ENCODE measurements at places on chromosomes 5 and 9.
A peak's percentile ranks its signal among the peaks of the same experiment; 100 is the strongest.

GRCh38 chr5:141515141-141515540 is 26.3 kb downstream of the PCDHGC5 start:
- DNase-seq, result no peak

- no peak for DNase-seq
These were observed 8.9 kb upstream of the ZNF483 start for GRCh38 chr9:111516061-111516465.

- DNase-seq, result no peak
These were observed 1092.0 kb downstream of the EFNA5 start for GRCh38 chr5:106578736-106579135.

GRCh38 chr9:89588271-89588879 is 16.4 kb upstream of the GADD45G start:
- DNase-seq, result no peak

- DNase-seq, result no peak
These were observed 86.3 kb upstream of the GCNT4 start for GRCh38 chr5:75138689-75139088.

DNA sequence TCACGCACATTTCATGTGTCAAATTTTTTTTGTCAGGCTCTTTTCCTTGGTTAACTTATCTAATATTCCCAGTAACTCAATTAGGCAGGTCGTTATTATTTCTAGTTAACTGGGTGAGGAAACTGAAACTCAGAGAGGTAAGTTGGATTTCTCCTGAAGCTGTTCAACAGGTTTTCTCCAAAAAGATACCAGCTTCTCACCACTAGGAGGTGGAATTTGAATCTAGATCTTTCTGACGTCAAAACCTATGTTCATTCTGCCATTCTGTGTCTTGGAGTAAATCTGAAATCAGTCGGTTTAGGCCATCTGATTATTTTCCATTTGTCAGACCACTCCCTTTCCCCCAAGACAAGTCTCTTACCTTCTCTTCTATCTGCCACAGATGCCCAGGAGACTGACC is 572.9 kb downstream of the ACTL7B start:
- peak; percentile 2 for DNase-seq

DNA sequence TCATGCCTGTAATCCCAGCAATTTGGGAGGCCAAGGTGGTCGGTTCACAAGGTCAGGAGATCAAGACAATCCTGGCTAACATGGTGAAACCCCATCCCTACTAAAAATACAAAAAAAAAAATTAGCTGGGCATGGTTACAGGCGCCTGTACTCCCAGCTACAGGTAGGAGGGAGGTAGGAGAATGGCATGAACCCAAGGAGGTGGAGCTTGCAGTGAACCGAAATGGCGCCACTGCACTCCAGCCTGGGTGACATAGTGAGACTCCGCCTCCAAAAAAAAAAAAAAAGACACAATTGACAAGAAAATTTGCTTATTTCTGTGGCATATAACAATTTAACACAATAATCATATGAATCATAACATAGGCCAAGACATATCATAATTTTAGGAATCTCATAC is 35.3 kb upstream of the ZNF131 start:
- no peak for DNase-seq

GRCh38 chr9:77726814-77727213 is 78.7 kb upstream of the GNA14 start:
- DNase-seq, result no peak

- DNase-seq, result no peak
These were observed 204.0 kb downstream of the DAB2IP start for GRCh38 chr9:121855476-121855875.

- DNase-seq, result no peak
These were observed 67.1 kb upstream of the HSPB3 start for GRCh38 chr5:54388409-54388808.

GRCh38 chr5:62314213-62314830 is 8.3 kb downstream of the KIF2A start:
- no peak for DNase-seq

DNA sequence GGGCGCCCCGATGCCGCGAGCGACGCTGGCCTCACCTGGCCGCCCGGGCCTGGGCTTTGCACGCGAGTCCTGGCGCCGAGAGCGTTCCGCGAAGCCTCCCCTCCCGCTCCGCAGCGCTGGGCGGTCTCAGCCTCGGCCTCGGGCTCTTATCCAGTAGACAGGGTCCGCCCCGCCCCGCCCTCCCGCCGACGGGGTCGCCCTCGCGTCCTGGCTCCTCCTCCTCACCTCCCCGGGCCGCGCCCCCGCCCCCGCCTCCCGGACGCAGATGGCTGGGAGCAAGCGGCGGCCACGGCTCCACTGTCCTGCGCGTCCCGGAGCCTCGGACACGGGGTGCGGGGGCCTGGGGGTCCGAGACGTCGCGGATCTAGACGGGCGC is at the start of gene SLC6A3:
TSS of gene SLC6A3 (minus strand) at position 128 of the 376 bp plus-strand sequence. CDS start 2,243 bp downstream, outside the sequence.
- DNase-seq, result no peak

DNA sequence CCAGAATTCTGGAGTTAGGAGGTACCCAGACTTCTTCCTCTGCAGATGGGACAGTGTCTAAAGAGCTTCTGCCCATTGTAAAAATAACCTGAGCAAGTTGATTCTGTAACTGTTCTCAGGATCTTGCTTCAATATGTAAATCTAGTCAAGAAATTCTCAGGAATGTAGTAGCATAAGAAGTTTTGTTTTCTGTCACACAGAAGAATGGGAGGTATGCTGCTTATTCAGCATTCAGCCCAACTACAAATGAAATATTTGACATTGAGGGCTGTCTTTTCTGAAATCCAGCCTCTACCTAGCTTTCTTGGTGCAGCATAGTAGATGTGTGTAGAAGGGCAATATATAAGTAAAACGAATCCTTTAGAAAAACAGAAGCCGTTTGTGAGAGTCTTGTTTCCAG is 13.8 kb downstream of the MACIR start:
- DNase-seq, result no peak

DNA sequence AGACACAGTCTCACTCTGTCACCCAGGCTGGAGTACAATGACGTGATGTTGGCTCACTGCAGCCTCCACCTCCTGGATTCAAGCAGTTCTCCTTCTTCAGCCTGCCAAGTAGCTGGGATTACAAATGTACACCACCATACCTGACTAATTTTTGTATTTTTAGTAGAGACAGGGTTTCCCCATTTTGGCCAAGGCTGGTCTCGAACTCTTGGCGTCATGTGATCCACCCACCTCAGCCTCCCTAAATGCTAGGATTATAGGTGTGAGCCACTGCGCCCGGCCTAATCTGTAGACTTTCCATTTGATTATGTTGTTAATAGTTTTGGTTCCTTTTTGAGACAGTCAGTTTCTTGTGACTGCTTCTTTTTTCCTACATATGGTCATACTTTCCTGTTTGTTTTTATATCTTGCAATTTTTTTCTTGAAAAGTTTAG is 31.0 kb downstream of the MTREX start:
- no peak for DNase-seq

DNA sequence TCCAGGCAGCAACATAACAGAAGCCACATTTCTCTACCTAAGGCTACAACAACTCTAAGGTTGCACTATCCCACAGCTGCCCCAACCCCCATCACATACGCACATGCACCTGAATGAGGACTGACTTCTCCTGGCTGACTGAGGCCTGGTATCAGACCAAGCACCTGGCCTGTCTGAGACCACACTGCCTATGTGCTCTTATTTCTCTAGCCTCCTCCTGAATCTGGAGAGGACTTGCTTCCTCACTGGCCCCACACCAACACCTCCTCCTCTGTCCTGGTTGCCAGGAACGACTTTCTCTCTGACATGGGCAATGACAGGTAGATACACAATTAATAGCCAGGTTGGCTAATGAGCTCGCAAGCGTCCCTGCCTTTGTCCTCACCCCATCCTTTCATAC is 14.9 kb upstream of the VDAC1 start:
- no peak for DNase-seq

DNA sequence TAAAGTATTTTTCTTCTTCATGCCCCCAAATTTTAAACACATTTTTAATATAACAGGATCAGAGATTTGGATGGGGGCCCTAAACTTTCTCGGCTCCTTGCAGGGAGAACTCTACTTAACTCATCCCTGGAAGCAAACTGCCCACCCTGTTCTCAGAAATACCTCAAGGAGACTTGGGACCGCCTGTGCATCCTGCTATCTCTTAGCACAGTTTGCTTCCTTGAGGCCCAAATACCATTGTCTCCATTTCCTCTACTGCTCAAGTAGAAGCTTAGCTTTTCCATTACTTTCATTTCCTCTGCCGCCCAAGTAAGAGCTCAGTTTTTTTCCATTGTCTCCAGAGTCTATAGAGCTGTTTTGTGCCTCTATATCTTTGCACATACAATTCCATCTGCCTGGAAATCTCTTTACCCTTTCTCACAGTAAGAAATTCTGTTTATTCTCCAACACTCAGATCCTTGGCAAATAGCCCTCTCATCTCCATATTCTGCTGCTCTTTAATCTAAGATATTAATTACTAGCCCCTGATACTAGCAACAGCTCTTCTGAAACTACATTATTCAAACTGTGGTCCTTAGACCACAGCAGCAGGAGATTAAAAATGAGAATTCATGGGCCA is 137.8 kb downstream of the CEMIP2 start:
- DNase-seq, result no peak

- DNase-seq, result no peak
These were observed 104.6 kb upstream of the RETREG1 start for GRCh38 chr5:16721151-16722096.

DNA sequence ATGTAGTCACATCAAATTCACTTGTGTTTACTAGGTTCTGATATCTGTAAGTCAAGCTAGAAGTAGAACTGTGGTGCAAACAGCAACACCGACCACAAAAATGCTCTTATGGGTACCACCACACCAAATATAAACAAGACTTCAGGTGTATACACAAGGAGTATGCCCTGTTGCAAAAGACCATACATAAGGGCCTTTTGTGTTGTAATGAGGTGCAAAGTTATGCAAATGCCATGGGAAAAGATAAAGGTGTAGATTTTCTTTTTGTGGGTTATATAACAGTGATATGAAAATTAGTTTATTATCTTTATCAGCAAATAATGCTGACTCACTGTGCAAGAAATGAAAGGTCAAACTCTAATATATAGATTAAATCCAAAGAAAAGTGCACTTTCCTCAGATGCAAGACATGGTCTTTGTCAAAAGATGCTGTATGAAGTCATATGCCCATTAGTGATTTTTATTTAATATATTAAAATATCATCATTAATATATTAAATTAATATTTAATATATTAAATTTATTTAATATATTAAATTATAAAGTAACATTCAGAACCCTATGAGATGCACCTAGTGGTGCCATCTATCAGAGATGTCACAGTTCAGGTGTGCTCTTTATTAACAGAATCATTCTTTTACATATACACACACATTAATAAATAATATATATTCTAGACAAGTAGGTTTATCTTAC is 26.7 kb upstream of the ALDH1A1 start:
- no peak for DNase-seq

- DNase-seq, result no peak
These were observed at the start of gene ZNF883 for GRCh38 chr9:113011911-113012381. Gene ZNF883, minus strand, starts transcription at chr9:113012192.

DNA sequence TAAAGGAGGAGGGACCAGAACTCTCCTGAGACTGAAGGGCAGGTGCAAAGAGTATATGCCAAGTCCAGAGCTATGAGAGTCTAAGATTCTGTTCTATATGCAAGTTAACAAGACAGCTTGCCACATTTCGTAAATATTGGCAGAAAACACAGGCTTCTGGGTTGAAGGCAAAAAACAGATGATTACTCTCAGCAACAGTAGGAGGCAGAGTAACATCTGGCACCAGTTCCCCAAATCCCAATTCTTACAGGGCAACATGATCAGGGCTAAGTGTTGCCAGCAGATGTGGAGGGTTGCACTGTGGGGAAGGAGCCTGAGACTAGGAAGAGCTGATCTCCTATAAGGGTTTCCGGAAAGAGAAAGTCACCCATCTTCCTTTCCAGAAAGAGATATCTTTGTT is 179.4 kb downstream of the PJA2 start:
- DNase-seq, result no peak

Measured in Kasumi-1 (cell line).